ENCODE measurements at places on chromosomes 5 and 9. TPM values are rescaled to one million over a fixed set of nuclear protein-coding genes. Genes with fewer than 3 reads are reported as not detected.

TAF11L4 gene
- not detected for total RNA-seq

PCDHGA5 gene
- 2.6 TPM for total RNA-seq

MYMK gene
- not detected for total RNA-seq

PLK2 gene
- total RNA-seq: 835 TPM

LCP2 gene
- total RNA-seq: not detected

CER1 gene
- not detected for total RNA-seq

MARCOL gene
- not detected for total RNA-seq

CNTNAP3B gene
- not detected for total RNA-seq

PRSS3 gene
- total RNA-seq: 0.26 TPM

MUSK gene
- 0.66 TPM for total RNA-seq

EIF4E1B gene
- not detected for total RNA-seq

PCDHA11 gene
- total RNA-seq: 0.51 TPM

PAEP gene
- not detected for total RNA-seq

SLC24A2 gene
- total RNA-seq: under 0.01 TPM

OLFM1 gene
- 2.0 TPM for total RNA-seq

NSG2 gene
- total RNA-seq: not detected

SSNA1 gene
- total RNA-seq: 56.3 TPM

LEAP2 gene
- 0.33 TPM for total RNA-seq

ADAMTS2 gene
- 27.0 TPM for total RNA-seq

FLT4 gene
- 0.17 TPM for total RNA-seq

CDH6 gene
- total RNA-seq: 9.8 TPM

WWC1 gene
- 4.9 TPM for total RNA-seq

NMUR2 gene
- not detected for total RNA-seq

SH3RF2 gene
- total RNA-seq: 1.2 TPM

PAPPA gene
- 33.4 TPM for total RNA-seq

AMBP gene
- total RNA-seq: 0.17 TPM

IL4 gene
- not detected for total RNA-seq

SYNPO gene
- 6.6 TPM for total RNA-seq

SPINK1 gene
- not detected for total RNA-seq

BTNL8 gene
- not detected for total RNA-seq

FCHSD1 gene
- total RNA-seq: 15.4 TPM

FSD1L gene
- total RNA-seq: 6.1 TPM

KCNV2 gene
- not detected for total RNA-seq

AFAP1L1 gene
- total RNA-seq: 9.5 TPM

PRRX2 gene
- 4.6 TPM for total RNA-seq

PCDHGB1 gene
- 3.1 TPM for total RNA-seq

PRKACG gene
- not detected for total RNA-seq

SGCD gene
- 67.5 TPM for total RNA-seq

PDE8B gene
- 0.26 TPM for total RNA-seq

KIF24 gene
- 0.51 TPM for total RNA-seq

SPATA31C1 gene
- total RNA-seq: not detected

LIFR gene
- total RNA-seq: 65.1 TPM

SHISAL2B gene
- not detected for total RNA-seq

JMY gene
- total RNA-seq: 27.2 TPM

KCNN2 gene
- 0.50 TPM for total RNA-seq

ITK gene
- not detected for total RNA-seq

PLAC8L1 gene
- not detected for total RNA-seq

C9orf153 gene
- total RNA-seq: 0.51 TPM

PCDHB7 gene
- 1.5 TPM for total RNA-seq

HTR1A gene
- total RNA-seq: not detected

UNC5A gene
- total RNA-seq: not detected

RNF180 gene
- total RNA-seq: 2.8 TPM

SPINK6 gene
- not detected for total RNA-seq

NR3C1 gene
- 101 TPM for total RNA-seq

ERGIC1 gene
- 113 TPM for total RNA-seq

AHRR gene
- 6.2 TPM for total RNA-seq

CDC25C gene
- 0.26 TPM for total RNA-seq

COL15A1 gene
- total RNA-seq: 41.0 TPM

NEUROG1 gene
- not detected for total RNA-seq
